Heart right ventricle (tissue), 16 donors: ENCODE measurements at places on chromosomes 1 and 21. TPM values are rescaled to one million over a fixed set of nuclear protein-coding genes. Genes with fewer than 3 reads are reported as not detected.
A peak's percentile ranks its signal among the peaks of the same experiment; 100 is the strongest.

- DNase-seq: no peak
These were observed 748 bp upstream of the FAM78B start for GRCh38 chr1:166167572-166167925.

DNA sequence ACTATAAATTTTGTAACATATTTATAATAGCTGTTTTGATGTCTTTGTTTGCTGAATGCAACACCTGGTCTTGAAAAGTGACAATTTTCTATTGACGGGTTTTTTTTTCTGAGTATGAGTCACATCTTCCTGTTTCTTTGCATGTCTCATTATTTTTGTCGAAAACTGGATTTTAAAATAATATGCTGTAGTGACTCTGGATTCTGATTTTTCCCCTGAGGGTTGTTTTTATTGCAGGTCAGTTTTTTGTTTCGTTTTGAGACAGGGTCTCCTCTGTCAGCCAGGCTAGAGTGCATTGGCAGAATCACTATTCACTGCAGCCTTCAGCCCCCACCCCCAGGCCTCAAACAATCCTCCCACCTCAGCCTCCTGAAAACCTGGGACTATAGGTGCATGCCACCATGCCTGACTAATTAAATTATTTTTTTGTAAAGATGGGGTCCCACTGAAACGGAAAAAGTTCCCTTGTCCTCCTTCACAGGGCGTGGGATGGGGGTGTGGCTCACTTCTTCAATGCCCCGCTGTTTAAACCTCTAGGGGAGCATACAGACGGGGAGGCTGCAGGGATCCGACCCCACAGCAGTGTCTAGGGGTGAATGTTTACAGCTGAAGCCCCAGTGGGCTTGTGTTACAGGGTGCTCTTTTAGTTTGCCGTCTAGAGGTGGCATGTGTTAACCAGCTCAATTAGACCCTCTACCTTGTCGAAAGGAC is 11.3 kb upstream of the PPIE start:
- DNase-seq: no peak

GRCh38 chr1:108089477-108089876 is 110.7 kb downstream of the SLC25A24 start:
- no peak for DNase-seq

DNA sequence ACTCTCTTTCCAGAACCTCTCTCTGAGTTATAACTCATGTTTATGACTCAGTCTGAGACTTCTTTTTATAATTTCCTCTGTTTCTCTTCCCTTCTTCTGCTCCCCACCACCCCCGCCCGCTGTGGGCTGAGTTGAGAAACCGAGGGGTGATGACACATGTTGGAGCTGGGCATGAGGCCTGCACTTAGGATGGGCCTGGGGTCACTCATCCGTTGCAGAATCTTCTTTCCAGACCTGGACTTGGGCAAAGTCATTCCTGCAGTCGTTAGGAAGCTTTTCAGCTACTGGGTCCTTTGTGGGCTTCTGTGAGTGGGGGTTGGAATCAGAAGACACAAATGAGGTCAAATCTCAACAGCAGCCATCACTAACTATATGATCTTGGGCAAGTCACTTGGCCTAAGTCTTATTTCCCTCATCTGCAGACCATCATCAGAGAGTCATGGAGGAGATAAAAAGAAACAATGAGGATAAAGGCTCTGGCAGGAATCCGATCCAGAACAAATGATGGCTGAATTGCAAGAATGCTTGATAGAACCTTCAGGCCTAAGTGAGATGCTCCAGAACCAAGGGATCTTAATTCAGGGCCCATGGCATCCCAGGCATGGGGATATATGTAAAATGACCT is 53.4 kb downstream of the RPS6KA1 start:
- DNase-seq: peak; percentile 27

DNA sequence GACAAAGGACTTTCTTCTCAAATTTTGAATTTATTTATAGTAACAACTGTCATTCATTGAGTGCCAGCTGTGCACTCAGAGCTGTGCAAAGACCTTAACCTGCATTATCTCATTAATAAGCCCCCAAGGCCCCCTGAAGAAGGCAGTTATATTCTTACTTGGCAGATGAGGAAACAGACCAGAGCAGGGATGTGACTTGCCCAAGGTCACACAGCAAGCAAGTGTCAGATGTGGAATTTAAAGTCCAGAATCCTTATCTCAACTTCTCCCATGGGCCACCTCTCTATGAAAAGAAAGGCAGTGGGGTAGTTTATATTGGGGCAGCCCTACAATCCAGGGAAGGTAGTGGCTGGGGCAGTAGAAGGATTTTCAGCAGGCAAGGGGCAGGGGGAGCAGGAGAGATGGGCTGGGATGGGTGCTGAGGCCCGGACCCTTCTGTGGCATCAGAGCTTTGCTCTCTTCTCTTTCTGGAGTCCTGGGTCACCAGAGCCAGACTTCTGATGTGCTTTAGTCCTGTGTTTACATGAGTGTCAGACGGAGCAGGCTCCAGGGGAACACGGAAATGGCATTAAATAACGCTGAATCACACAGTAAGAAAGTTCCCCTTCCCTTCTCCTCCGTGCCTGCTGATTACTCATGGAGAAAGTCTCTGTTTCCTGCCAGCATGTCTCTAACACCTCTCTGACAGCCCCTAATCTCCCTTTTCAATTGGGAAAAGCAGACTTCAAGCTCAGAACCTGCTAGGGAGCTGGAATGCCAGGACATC is 39.5 kb downstream of the EPHB2 start:
- peak; percentile 16 for DNase-seq

Gene C1orf185
- polyA plus RNA-seq: not detected

GRCh38 chr1:179743679-179744400 is 749 bp downstream of the FAM163A start:
- peak; percentile 19 for DNase-seq

DNA sequence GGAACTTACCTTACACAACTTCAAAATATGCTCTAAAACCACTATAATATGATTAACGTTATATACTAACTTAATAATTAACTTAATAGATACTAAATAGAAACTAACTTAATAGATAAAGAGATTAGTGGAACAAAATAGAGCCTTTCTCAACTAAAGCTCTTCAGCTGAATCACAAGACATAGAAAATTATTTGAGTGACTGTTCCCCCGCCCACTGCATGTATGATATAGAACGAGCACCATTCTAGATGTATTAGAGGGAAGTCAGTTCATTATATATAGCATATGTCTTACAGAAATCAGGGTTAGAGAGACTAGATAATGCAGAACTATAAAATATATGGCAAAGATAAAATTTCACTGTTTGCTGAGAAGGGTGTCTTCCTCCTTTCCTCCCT is 16.3 kb downstream of the LYPLAL1 start:
- DNase-seq: no peak

Gene FBLIM1
- polyA plus RNA-seq: 27.0 TPM

DNA sequence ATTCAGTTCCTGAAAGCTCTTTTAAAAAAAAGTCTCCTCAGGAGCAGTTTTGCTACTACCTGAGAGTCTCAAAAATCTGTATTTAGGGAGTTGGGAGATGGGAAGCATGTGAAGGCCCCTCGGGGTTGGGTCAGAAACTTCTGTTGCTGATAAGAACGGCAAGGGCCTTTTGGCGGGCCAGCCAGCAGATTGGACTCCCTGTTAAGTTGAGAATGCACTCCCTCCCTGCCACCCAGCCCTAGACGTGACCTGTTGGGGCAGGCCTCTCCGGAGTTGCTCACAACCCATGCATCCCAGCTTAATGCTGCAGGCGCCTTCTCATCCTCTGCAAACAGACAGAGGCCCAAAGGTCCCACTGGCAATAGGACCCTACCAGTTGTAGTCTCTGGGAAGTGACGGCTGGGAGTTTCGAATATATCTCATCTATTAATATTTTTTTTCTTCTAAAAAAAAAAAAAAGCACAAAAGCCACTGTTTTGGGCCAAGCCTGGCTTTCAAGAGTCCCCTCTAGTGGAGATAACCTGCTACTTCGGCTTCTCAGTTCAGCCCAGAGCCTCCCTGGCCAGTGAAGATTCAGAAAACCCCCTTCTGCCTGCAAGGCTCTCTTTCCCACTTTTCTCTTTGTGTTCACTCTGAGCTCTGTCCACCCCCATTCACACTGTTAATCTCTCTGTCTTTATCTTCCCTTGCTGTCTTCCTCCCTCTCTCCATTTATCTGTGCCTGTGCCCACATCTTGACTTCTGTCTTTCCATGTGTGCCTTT is 5.3 kb downstream of the PLXNA2 start:
- no peak for DNase-seq

Gene TNFSF4
- polyA plus RNA-seq: 0.66 TPM

DNA sequence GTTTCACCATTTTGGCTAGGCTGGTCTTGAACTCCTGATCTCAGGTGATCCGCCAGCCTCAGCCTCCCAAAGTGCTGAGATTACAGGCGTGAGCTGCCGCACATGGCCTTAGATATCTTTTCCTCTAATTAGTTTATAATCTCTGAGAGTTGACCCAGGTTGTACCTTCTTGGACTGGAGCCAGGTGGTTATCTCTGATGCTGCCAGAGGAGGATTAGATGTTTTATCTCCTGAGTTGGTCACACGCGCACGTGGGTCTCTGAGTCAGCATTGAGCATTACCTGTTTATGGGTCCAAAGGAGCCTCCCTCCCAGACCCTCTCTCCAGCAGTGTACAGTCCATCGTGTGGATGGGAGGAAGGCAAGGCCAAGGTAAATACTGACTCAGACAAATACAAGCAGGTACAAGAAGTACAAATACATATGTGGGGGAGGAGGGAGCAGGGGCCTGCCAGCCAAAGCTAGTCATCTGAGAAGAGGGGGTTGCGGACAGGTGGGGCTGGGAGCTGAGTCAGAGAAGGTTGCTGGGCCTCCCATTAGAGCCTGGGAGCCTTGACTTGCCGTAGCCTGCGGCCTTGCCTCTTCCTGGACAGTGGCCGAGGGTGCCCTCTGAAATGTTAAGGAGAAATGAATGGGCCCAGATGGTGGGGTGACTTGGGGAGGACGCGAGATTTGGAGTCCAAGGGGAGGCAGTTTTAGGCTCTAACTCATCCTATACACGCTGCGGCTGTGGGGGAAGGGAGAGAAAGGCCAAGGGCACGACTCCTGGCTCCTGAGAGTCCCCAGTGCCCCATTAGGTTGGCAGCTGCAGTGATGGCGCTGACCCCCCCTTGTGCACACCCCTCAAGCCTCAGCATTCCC is 13.1 kb downstream of the IL6R start:
- no peak for DNase-seq
